ENCODE measurements at places on chromosomes 11 and 22.
A peak's percentile ranks its signal among the peaks of the same experiment; 100 is the strongest.

- DNase-seq = peak; percentile 68
Observed at GRCh38 chr22:50267591-50268390, 2.4 kb downstream of the MAPK11 start.

GRCh38 chr11:93717501-93717900 is 23.8 kb downstream of the TAF1D start:
- DNase-seq = no peak

DNA sequence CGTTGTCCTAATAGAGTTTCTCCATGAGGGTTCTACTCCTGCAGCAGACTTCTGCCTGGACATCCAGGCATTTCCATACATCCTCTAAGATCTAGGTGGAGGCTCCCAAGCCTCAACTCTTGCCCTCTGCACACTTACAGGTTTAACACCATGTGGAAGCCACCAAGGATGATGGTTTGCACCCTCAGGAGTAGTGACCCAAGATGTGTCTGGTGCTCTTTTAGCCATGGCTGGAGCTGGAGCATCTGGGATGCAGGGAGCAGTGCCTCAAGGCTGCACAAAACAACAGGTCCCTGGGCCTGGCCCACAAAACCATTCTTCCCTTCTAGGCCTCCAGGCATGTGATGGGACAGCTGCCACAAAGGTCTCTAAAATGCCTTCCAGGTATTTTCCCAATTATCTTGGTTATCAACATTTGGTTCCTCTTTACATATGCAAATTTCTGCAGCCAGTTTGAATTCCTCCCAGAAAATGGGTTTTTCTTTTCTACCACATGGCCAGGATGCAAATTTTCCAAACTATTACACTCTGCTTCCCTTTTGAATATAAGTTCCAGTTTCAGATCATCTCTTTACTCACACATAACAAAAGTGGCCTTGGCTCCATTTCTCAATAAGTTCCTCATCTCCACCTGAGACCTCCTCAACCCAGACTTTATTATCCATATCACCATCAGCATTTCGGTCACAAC is 69.5 kb upstream of the GNAZ start:
- no peak for DNase-seq

- no peak for DNase-seq
Observed at GRCh38 chr11:114131461-114131864, 72.0 kb downstream of the ZBTB16 start.

DNA sequence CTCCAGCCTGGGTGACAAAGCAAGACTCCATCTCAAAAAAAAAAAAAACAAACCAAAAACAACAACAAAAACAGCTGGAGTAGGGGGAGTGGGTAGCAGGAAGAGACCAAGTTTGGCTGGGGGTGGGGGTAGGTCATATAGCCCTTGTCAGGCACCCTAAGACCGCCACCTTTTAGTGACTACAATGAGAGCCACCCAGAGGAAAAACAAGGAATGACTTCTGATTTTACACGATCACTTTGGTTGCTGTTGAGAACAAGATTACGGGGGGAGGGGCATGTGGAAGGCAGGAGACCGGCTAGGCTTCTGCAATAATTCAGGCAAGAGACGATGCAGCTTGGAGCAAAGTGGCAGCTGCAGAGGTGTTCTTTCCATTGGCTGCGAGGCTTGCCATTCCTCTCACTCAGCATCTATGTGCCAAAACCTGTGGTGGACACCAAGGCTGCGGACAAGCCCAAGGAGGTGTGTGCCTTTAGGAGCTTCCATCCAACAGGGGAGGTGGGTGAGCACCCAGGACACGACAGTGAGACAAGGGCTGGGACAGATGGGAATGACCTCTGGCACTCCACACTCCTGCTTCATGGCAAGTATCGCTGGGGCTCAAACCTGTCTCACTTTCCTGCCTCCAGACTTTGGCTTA is 1.7 kb downstream of the RPS19BP1 start:
- DNase-seq = no peak

DNA sequence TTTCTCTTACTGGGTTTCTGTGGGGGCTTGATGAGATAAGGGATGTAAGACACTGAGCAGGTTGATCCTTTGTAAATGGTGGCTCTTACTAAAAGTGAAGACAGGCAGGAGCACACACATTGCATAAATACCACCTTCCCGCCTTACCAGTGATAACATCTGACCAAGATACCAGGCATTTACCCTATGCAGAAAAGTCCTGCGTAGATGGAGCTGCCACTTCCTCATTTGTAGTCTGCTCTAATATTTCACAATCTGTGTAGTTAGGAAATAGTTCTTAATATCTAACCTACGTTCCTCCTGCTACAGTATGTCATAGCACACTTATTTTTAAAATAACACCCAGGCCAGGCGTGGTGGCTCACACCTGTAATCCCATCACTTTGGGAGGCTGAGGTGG is 23.9 kb upstream of the SWAP70 start:
- no peak for DNase-seq

- DNase-seq = no peak
Observed at GRCh38 chr11:65563601-65564000, 5.4 kb upstream of the LTBP3 start.

- DNase-seq = no peak
Observed at GRCh38 chr11:21928847-21929246, 264.0 kb upstream of the ANO5 start.

DNA sequence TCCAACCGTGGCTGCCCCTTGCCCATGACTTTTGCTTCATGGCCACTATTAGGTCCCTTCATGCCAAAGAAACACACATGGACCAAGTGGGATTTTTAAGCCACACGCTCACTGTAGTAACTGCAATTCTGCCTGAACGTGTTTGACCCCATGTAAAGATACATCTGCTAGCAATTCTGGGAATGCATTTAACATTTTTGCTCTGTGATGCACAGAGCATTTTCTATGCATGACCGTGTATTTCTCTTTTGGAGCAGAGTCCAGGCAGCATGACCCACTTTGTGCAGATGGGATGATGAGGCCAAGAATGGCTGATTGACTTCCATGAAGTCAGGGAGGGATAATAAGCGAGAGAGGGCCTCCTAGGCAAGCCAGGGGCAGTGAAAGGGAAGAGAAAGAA is 108.5 kb downstream of the TP53I11 start:
- no peak for DNase-seq

DNA sequence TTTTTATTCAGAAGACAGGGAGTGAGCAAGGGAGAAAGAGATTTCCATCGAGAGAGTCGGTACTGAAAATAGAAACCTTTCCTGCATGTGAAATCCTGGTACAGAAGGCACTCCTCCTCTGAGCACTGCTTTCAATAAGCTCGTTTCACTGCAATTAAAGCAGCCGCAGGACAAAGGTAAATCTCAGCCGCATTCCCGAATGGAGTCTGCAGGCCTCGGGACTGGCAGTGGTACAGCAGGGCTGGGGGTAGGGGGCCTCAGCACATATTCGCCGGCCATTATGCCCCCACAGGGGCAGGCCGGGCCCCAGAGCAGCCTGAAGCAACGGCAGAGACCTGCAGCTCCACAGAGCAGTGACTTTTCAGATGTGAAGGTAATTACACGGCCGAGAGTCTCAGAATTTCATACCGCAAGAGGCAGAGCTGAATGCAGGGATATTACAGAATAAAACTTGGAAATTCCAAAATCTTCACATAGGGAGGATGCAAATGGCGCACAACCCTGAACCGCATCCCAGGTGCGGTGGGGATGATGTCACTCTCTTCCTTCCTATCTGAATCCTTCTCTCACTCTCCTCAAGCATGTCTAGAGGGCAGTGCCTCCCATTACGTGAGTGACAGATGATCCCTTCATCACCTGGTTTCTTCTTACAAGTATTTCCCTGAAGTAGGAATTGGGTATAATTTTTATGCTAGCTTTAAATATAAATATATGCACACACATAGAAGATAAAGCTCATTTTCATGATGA is 622.1 kb downstream of the OPCML start:
- no peak for DNase-seq

GRCh38 chr11:26096451-26096850 is 235.5 kb upstream of the ANO3 start:
- DNase-seq = no peak

GRCh38 chr11:109838026-109838425 is 255.2 kb upstream of the ZC3H12C start:
- DNase-seq = no peak

Data from posterior cingulate gyrus (tissue), 11 donors.